ENCODE measurements at places on chromosomes 11 and 22. TPM values are rescaled to one million over a fixed set of nuclear protein-coding genes. Genes with fewer than 3 reads are reported as not detected.

Gene EFCAB6
- total RNA-seq = 11.8 TPM

- DNase-seq = no peak
Measured at GRCh38 chr11:15430381-15430780, 315.7 kb downstream of the INSC start.

GRCh38 chr22:37744589-37744988, 47.7 kb downstream of the TRIOBP start:
- DNase-seq = no peak

- DNase-seq = no peak
Measured at GRCh38 chr22:50086526-50086925, 1.3 kb upstream of the MLC1 start.

DNA sequence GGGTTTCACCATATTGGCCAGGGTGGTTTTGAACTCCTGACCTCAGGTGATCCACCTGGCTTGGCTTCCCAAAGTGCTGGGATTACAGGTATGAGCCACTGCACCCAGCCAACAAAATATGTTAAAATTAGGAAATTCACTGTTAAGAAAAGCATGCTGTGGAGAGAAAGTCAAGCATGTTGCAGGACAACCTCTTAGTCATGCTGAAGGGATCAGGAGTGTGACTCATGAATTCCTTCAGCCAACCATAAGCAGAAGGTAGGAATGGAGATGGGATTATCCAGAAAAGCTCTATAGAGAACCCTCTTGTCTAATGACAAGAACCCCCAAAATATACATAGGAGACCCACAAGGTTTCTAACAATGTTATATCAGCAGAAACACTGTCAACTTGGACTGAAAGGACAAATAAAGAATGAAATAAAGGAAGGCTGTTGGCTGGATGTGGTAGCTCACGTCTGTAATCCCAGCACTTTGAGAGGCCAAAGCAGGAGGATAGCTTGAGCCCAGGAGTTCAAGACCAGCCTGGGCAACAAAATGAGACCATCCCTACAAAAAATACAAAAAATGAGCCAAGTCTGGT, 16.0 kb downstream of the MRTFA start:
- no peak for DNase-seq

DNA sequence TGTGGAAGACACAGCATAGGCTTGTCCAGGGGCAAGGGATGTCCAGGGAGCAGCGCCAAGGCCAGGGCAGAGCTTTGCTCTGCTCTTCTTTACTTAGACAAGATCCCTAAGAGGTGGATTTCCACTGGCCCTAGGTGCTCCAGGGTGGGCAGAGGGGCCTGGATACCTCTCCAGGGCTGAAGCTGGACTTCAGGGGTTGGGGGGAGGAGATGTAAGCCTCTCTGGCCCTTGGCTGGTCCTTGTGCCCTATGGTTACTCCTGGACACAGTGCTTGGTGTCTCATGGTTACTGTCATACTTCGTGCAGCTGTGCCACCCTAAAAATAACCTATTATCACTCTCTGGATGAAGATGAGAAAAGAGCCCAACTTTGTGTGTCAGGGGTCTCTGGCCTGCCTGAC, 12.9 kb upstream of the KCNJ11 start:
- no peak for DNase-seq

DNA sequence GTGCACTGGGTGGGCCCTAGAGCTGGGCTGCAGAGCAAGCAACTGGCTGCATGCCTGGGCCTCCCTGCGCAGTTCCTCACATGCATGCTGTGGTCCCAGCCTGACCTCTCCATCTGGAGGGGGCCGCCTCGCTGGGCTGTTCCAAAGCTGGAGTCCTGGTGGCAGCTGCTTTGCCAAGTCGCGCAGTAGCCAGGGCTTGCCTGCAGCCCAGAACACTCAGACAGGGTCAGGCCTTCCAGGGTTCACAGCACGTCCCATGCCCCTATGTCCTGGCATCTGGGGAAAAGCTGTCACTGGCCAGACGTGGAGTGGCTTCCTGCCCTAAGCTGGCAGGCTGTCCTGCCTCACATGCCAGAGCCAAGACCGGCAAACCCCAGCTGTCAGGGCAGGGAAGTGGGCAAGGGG, 16.5 kb upstream of the CDC42EP2 start:
- peak; percentile 95 for DNase-seq

GRCh38 chr11:3614742-3615171, 27.0 kb downstream of the ART5 start:
- DNase-seq = no peak
